ENCODE measurements at places on chromosomes 7 and 10.

DNA sequence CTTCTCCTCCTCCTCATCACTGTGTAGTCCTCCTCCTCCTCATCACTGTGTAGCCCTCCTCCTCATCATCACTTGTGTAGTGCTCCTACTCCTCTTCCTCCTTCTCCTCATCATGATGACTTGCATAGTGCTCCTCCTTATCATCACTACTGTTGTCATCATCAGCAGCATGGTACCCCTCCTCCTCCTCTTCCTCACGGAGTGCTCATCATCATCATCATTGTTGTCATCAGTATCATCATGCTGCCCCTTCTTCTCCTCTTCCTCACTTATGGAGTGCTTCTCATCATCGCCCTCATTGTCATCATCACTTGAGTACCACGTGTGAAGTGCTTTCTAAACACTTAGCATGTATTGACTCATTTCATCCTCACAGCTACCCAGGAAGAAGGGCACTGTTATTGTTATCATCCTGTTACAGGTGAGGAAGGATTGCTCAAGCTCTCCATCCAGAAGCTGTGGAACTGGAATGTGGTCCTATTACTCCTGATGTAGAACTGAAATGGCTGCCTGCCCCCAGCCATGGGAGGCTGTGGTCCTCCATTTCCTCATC, 122.8 kb upstream of the SHH start:
- no peak for DNase-seq

DNA sequence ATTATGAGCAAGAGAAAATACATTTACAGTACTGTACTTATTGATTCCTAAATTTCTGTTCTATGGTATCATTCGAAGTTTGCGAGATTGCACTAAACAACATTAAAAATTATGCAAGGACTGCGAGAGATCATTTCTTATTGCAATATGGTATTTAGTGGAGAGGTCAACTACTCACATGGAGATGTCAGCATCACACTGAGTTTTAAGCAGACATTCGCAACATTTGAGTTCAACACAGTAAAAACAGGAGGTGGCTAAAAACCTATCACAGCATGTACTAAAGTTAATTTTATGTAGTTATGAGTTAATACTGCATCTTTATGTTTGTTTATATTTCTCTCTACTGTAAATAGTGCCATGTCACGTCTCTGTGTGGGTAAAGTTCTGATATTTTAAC, 53.5 kb downstream of the JMJD1C start:
- DNase-seq: no peak

GRCh38 chr7:69211739-69212138, 386.5 kb upstream of the AUTS2 start:
- no peak for DNase-seq

- no peak for DNase-seq
These were observed 341.6 kb downstream of the PCLO start for GRCh38 chr7:82821037-82821436.

DNA sequence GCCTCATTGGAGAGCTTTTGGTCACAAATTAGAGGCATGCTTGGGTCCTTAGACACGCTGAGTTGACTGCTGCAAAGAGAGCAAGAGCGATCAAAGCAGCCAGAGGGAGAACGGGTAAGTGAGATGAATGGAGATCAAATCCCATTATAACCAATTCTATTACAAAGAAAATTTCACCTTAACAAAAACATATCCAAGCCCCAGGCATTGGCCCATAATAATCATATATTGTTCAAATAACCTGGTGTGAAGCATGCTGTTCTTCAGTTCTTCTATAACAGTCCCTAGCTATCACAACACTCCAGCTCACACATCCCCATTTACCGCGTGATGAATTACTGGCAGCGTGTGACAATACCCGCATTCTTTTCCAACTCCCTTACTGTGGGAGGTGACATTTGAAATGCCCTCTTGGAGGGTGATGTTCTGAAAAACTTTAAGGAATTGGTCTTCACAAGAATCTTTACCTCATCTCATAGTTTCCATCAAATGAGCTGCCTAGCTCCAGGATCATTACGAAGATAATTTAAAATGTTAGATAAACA, 156.1 kb upstream of the PLXNA4 start:
- DNase-seq: no peak
